Astrocyte (in vitro differentiated cells and primary cell): ENCODE measurements at places on chromosomes 6 and 20. TPM values are rescaled to one million over a fixed set of nuclear protein-coding genes. Genes with fewer than 3 reads are reported as not detected.
A peak's percentile ranks its signal among the peaks of the same experiment; 100 is the strongest.

Gene CLPSL1
- total RNA-seq, result not detected in 2 replicates

Gene HTR1E
- not detected in 2 replicates for total RNA-seq

Gene WFDC12
- total RNA-seq, result not detected in 2 replicates

- peak; percentile 88 for DNase-seq
Measured at GRCh38 chr6:79170959-79171358, 63.5 kb downstream of the HMGN3 start.

DNA sequence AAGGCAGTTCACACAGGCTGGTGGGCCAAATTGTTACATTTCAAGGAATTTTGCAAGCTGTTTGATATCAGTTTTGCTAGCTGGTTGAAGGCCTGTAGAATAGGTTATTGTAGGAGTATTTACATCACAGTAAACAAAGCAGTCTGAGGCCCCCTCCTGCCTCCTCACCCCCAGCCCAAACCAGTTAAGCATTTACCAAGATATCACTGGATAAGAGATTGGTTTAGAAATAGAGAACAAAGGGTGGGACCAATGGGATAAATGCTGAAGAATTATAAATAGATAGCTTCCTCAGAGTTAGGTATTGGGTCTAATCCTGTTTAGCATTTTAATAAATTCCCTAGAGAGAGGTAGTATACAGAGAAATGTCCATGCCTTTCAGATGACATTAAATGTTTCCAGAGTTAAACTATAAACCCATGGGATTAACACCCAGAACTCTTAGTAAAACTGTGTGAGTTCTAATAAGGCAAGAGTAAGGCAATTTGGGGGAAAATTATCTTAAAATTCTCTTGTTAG is 2.3 kb upstream of the PHACTR2 start:
- DNase-seq, result no peak

GRCh38 chr6:15515226-15515625 is 147.6 kb downstream of the DTNBP1 start:
- DNase-seq, result no peak

GRCh38 chr6:111808493-111808892 is 64.8 kb downstream of the FYN start:
- no peak for DNase-seq

DNA sequence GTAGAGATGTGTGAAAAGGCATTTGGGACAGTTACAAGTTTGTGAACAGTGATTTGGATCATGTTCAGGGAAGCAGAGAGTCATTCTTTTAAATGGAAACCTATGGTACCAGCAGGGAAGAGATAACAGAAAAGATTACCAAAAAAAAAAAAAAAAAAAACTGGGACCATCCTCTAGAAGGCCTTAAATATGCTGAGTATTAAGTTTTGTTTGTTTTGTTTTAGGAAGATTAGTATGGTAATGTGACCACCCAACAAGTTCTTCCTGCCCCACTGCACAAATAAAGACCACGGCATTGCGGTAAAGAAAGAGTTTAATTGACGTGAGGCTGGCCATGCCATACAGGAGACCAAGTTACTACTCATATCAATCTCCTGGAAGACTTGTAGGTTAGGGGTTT is 946.2 kb downstream of the KIF16B start:
- no peak for DNase-seq
